Fibroblast of skin of back (primary cell): ENCODE measurements at places on chromosomes 11 and 22.

GRCh38 chr22:38062791-38063190, 5.6 kb downstream of the PICK1 start:
- DNase-seq, result no peak

GRCh38 chr11:94203070-94203469, 74.4 kb downstream of the PANX1 start:
- no peak for DNase-seq

DNA sequence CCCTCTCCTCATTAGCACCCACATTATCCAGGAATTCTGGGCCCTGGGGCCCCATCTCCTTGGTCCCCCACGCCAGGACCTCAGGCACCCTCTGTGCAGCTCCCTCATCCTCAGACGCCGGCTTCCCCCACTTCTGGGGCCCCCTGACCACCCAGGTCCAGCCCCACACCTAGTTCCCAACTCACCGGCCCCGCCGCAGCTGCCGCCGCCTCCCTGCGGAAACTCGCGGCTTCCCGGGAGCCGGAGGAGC, at the start of gene PCSK7:
Gene PCSK7, minus strand, starts transcription at position 232 of the 250 bp plus-strand sequence. CDS start 2,229 bp downstream, outside the sequence.
- no peak for DNase-seq

- DNase-seq, result peak; percentile 87
These were observed 97.3 kb upstream of the AKIP1 start for GRCh38 chr11:8813658-8814057.
